Fibroblast of the aortic adventitia (primary cell): ENCODE measurements at places on chromosomes 5 and 9. TPM values are rescaled to one million over a fixed set of nuclear protein-coding genes. Genes with fewer than 3 reads are reported as not detected.

Gene ACSL6
- not detected in 2 replicates for total RNA-seq

Gene FCHO2
- 7.4 and 18.8 TPM in 2 replicates for total RNA-seq

Gene PCDHGC5
- 7.0 and 10.5 TPM in 2 replicates for total RNA-seq

Gene ENC1
- 9.2 and 21.0 TPM in 2 replicates for total RNA-seq

Gene ROR2
- 13.0 and 26.5 TPM in 2 replicates for total RNA-seq

Gene PRPF4
- 24.0 and 25.9 TPM in 2 replicates for total RNA-seq

Gene SIMC1
- 1.8 and 6.1 TPM in 2 replicates for total RNA-seq

Gene SLC46A2
- total RNA-seq, result not detected in 2 replicates

Gene AMBP
- total RNA-seq, result 0.27 TPM in 1 of 2 replicates, not detected in the other

Gene LRRC19
- not detected in 2 replicates for total RNA-seq

Gene ITGA2
- 9.1 and 171 TPM in 2 replicates for total RNA-seq

Gene ARID3C
- total RNA-seq, result 0.09 and 0.74 TPM in 2 replicates

Gene RGMB
- total RNA-seq, result 17.6 and 145 TPM in 2 replicates

Gene LHX6
- not detected in 2 replicates for total RNA-seq

Gene CLIC3
- 4.3 and 5.2 TPM in 2 replicates for total RNA-seq

Gene AJM1
- total RNA-seq, result 1.1 and 1.3 TPM in 2 replicates

Gene FOXD4L3
- total RNA-seq, result 0.09 TPM in 1 of 2 replicates, not detected in the other

Gene IGFBPL1
- not detected in 2 replicates for total RNA-seq

Gene UNC13B
- 10.1 and 32.6 TPM in 2 replicates for total RNA-seq

Gene KLHL3
- total RNA-seq, result 1.3 and 3.0 TPM in 2 replicates

Gene TLX3
- not detected in 2 replicates for total RNA-seq

Gene MYOT
- total RNA-seq, result not detected in 2 replicates

Gene PCAT7
- total RNA-seq, result 0.09 TPM in 1 of 2 replicates, not detected in the other

Gene GZMA
- not detected in 2 replicates for total RNA-seq

Gene CBY3
- total RNA-seq, result not detected in 2 replicates

Gene ELL2
- 51.1 and 56.7 TPM in 2 replicates for total RNA-seq

Gene GPR150
- total RNA-seq, result 0.27 and 0.98 TPM in 2 replicates

Gene FREM1
- total RNA-seq, result 0.45 and 0.49 TPM in 2 replicates

Gene SPOCK1
- 174 and 196 TPM in 2 replicates for total RNA-seq

Gene LCN15
- not detected in 2 replicates for total RNA-seq

Gene MVB12B
- total RNA-seq, result 1.4 and 3.5 TPM in 2 replicates

Gene LSM11
- 4.9 and 5.2 TPM in 2 replicates for total RNA-seq

Gene DNAJA1
- 104 and 142 TPM in 2 replicates for total RNA-seq

Gene IRX2
- total RNA-seq, result 0.90 and 3.2 TPM in 2 replicates

Gene ADAMTS19
- total RNA-seq, result 0.09 TPM in 1 of 2 replicates, not detected in the other

Gene C5orf63
- 4.0 and 6.3 TPM in 2 replicates for total RNA-seq
